Cardiac fibroblast (primary cell): ENCODE measurements at places on chromosomes 2 and 18.

DNA sequence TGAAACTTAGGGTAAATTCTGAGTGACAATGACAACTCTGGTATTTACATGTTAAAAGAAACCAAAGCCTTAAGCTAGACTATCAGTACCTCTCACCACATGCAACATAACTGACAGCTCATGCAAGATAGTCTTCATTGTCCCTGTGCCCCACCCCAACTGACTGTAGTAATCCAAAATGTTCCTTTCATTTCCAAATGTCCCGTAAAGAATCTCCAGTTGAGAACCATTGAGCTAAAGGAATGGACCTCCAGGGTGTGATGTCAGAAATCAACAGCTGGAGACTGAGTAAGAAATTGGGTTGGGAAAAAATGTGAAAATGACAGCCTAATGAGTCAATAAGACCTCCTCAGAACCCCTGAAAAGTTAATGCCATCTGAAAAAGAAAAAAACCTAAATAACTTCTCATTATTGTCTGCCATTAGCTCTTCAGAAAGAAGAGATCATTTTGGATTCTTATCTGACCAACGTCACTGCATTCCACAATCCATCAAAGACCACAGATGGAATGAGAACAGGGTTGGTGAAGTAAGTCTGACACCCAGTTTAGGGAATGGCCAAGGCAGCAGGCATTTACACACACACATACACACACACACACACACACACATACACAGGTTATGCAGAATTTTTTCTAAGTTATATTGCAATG is 51.7 kb upstream of the ACVR2A start:
- peak; percentile 25 for DNase-seq

- DNase-seq, result no peak
Observed at GRCh38 chr2:72954376-72955227, 37.3 kb downstream of the EMX1 start.

- DNase-seq, result no peak
Observed at GRCh38 chr2:39266139-39266805, 22.5 kb upstream of the CDKL4 start.

DNA sequence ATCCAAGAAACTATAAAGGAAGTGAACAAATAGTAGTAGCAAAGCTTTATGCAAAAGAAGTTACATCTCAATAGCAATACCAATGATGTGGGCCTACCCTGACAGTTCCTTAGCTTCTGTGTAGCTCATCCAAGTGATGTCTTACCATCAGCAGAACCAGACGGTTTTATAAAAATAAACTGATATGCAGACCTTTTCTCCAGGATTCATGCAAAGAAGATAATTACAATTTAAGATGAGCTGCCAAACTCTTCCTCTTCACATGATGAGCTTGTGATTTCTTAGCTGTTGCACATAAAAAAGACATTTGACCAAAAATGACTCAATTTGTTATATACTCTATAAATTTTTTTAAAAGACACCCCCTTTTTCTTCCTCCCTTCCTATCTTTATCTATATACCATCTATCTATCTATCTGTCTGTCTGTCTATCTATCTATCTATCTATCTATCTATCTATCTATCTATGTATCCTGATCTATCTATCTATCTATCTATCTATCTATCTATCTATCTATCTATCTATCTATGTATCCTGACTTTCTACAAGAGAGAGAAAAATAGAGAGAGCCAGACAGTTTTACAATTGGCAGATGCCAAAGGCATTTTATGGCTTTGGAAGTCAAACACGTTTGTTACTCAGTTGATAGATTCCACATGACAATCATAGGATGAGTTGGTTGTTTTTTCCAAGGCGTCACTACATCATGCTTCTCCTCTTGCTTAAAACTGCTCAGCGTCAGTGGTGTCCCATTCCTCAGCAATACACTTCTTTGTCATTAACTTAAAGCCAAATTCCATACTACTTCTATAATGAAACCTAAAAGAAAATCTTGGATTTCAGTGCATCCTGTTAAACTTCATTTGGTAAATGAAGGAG is 65.9 kb upstream of the ACTR3 start:
- no peak for DNase-seq

DNA sequence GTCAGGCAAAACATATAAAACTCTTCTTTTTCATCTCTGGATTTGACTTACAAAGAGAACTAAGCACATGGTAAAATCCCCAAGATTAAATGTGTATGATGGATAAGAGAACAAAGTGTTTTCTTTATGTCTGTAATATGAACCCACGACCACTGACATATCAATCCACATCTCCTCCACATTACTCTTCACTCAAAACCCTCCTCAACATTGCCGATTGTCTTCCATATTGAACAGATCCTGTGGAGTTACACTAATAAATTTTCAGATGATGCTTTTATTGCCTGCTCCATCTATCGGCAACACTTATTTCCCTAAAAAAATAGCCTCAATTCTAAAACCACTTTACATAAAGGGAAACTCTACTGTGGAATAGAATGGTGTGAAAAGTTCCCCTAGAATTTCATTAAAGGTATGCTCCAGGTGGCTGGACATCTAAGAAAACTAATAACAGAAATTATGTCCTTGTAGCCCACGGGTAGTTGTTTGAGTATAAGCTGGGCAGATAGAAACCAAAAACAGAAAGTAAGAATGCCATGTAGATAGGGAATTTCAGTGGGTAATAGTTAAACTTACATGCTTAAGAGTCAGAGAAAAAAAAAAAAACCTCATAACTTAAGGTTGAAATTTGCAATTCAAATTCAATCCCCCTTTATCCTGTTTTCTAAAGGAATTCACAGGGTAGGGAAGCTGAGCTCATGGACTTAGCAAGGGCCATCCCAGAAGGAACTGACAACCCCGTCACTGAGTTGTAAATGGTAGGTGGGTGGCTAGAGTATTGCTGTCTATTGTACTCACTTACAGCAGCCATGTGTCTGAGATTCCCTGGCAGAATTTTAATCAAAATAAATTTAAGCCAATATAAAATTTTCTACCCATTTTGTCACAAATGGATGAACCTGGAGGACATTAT is 305.4 kb upstream of the LYPD1 start:
- DNase-seq, result no peak

- no peak for DNase-seq
Observed at GRCh38 chr2:32172870-32173269, 7.2 kb downstream of the SLC30A6 start.

- DNase-seq, result no peak
Observed at GRCh38 chr18:8174771-8175170, 434.5 kb upstream of the RAB12 start.

DNA sequence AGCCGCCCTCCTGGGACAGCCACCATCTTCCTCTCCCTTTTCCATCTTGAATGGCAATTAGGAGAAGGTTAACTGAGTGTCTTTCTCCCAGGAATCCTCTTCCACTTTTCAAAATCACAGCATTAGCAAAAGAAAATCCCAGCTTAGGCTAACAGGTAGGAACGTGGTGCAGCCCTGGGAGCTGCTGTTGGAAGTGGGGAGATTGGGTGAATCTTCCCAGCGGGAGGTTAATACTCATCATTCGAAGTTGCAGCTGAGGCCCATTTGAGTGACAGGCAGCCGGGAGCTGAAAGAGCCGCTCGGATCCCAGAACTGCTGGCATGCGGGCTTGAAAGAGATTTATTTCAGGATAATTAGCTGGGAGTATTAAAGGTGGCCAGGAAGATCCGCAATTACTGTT is 306.0 kb downstream of the BCL11A start:
- no peak for DNase-seq

DNA sequence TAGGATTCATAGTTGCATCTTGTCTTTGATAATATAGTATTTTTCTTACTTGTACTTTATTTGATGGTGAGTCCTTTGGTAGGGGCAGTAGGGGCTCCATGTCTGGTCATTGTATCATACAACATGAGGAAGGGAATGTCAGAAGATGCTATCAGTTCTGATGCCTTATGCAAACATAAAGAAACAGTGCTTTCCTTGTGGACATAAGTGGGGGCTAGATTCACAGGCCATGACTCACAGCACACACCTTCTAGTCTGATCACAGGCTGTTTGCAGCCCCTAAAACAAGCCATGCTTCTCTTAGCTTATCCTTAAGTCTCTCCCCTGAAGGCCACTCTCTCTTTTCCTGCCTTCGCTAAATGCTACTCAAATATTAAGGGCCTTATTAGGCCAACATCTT is 10.7 kb upstream of the SLC14A1 start:
- DNase-seq, result no peak

- peak; percentile 15 for DNase-seq
Observed at GRCh38 chr2:28055325-28055970, 164.9 kb downstream of the BABAM2 start.

DNA sequence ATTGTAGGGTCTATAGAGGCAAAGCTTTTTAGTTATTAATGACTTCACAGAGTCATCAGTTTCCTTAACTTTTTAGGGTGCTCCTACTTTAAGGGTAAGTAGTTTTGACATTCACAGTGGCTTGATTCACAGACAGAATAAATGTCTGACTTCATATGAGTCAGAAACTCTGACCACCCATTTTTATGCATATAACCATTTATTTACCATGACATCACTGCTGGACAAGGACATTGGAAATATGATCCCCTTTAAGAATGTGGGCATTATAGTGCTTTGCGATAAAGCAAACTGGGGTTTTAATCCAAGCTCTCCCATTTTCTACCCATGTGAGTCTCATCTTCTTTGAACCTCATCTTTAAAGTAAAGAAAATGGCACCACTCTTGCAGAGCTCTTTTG is 162.0 kb upstream of the MC4R start:
- DNase-seq, result no peak

GRCh38 chr2:156322686-156323231 is 9.8 kb downstream of the NR4A2 start:
- DNase-seq, result no peak

DNA sequence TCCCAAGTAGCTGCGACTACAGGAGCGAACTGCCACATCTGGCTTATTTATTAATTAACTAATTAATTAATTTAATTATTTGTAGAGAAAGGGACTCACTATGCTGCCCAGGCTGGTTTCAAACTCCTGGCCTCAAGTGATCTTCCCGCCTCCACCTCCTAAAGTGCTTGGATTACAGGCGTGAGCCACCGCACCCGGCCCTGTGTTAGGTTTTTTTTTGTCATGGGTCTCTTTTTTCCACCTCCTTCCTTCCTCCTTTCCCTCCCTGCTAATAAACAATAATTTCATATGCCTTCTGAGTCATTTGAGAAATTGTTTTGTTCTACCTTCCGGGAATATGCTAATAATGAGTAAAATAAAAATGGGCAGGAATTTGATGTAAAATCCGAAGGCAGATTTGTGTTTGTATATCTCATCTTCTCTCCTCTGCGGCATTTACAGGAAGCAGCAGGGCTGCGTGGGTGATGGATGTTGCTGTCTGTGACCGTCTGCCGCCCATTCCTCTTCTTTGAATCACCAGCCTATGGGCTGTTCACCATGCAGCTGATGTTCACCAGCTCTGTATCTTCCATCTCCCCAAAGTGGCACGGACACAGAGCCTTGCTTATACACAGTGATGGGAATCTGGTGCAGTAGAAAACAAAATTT is 89.9 kb downstream of the ACSL3 start:
- peak; percentile 80 for DNase-seq

DNA sequence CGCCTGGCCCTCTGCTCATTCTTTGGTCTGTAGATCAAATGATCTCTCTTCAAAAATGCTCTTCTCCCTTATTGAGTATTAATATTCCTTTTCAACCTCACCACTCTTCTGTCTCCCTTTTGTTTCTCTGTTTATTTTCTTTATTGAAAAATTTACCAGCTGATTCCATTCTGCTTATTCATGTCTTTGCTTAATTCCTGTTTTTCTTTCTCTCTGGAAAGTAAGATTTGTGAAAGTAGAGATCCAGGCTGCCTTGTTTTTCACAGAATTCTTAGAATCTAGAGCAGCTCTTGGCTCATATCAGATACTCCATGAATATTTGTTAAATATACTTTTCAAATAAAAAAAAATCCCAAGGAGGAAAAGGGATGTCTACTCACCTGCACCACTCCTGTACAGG is 157.0 kb downstream of the DOCK10 start:
- DNase-seq, result no peak

DNA sequence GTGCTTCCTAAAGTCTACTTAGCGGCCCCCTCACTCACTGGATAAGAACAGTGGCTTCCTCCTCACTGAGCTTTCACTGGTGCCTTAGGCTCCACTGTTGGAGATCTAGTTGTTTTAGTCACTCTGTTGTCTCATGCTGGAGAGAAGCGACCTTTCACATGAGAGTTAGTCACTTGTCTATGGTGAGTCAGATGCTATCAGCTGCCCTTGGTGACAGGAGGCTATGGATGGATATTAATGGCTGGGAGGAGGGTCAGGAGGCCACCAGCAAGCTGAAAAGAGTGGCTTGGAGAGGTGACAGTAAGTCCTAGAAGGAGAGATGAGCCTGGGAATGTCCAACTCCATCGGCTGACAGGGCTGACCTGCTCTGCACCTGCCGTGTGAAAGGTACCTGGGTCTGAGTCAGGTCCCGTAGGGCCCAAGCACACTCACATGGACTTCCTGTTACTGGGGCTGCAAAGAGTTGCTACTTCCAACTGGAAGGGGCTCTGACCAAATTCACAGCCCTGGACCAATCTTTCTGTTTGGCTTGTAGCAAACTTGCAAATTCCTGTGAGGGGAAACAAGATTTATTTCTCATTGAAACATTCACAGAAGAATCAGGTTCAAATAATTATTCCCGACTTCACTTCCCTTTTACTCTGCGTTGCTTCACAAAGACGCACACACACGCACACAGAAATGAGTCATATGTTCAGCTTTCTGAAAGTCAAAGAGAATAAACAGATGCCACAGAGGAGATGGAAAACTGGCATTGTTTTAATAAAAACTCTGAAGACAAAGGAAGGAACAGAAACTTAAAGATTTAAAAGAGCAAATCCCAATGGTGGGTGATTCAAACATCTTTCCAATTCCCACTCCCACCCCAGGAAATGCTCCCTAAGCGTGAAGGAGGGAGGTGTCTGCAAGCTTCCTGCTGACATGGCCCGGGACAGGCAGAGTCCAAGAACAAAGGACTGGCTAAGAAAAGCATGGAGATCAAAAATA is 203.5 kb upstream of the TWIST2 start:
- peak; percentile 90 for DNase-seq

DNA sequence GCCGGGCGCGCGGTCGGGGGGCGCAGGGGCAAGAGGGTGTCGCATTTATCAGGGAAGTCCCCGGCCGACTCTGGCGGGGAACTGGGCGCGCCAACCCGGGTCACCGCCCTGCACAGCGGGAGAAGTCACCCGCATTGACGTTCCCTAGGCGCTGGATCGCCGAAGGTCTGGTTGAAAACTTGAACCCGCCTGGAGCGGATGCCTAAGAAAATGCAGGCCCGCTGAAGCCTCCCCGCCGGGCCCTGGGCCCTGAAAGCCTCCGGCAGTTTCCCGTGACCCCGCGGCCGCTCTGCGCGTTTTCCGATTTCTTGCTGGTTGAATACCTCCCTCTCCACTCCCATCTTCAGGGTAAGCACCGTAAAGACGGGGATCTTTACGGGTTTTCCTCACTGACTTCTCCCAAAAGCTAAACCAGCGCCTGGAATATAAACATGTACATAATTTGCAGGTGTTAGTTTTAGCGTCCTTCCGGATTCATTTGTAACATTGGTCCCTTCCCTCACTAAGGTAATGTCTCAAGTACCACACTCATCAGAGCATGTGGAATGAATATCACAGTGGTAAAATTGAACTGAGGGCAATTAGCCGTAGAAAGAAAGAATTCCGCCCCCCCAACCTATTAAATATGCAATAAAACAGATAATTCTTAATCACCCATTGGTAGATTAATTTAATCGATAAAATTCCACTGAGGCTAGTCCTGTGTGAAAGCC is 675 bp upstream of the SPIRE1 start:
- DNase-seq, result peak; percentile 57

GRCh38 chr2:20584399-20585358 is 66.2 kb downstream of the HS1BP3 start:
- peak; percentile 96 for DNase-seq

- DNase-seq, result no peak
Observed at GRCh38 chr18:60064271-60064670, 164.5 kb downstream of the PMAIP1 start.

GRCh38 chr2:20556756-20557155 is 94.1 kb downstream of the HS1BP3 start:
- DNase-seq, result no peak
